ENCODE measurements at places on chromosomes 6 and 20.
A peak's percentile ranks its signal among the peaks of the same experiment; 100 is the strongest.

DNA sequence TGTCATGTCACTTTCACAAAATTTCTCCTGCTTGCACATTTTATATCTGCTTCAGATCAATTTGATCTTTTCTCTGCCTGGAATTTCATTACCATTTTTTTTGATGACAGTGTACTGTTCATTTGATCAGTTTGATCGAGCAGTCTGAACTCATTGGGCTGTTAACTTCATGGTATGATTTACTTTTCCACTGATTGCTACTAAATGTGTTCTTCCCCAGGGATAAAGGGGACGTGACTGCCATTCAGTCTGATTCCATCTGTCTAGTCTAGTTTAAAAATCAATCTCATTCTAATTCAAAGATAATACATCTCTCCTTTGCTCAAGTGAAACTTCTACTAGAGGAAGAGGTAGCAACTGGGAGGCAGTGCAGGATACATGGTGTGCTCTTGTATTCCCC, 21.1 kb downstream of the LAMP5 start:
- DNase-seq: no peak

GRCh38 chr20:41833739-41834138, 215.6 kb upstream of the CHD6 start:
- DNase-seq: no peak

- DNase-seq: no peak
Observed at GRCh38 chr20:34401741-34402455, 38.8 kb downstream of the ITCH start.

DNA sequence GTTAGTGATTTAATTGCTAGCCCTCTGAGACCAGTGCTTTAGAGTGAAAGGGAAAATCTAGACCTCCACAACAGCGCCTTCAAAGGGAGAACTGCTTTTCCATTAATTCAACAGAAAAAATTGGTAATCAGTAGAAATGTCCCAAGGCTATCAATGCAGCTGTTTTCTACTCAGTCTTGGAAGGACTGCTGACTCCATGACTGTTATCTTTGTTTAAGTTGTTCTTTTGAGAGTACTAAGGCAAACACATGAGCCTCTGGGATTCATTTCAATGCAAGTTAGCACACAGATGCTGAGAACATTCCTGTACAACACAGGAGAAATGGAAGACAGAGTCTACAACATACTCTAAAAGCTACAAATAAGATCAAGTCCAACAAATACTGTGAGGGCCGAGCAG, 301.7 kb upstream of the PTCHD4 start:
- no peak for DNase-seq

DNA sequence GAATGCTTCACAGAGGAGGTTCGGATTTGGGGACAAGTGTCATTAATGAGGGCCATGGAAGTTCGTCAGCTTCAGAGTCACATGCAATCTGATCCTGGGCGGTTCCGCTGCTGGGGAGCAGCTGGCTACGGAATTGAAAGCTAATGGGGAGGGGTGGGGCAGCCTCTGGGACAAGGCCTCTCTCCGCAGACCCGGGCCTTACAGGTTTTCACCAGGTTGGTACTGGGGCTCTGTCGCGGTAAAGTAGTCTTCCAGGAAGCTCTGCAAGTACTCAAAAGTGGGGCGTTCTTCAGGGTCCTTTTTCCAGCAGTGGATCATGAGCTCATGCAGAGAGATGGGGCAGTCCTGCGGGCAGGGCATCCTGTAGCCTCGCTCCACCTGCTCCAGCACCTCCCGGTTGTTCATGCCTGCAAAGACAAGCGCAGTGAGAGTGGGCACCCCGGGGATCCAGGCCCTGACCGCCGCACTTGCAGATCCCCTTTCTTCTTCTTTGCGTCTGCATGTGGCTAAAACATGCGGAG, 55.9 kb upstream of the TRAF3IP2 start:
- no peak for DNase-seq

DNA sequence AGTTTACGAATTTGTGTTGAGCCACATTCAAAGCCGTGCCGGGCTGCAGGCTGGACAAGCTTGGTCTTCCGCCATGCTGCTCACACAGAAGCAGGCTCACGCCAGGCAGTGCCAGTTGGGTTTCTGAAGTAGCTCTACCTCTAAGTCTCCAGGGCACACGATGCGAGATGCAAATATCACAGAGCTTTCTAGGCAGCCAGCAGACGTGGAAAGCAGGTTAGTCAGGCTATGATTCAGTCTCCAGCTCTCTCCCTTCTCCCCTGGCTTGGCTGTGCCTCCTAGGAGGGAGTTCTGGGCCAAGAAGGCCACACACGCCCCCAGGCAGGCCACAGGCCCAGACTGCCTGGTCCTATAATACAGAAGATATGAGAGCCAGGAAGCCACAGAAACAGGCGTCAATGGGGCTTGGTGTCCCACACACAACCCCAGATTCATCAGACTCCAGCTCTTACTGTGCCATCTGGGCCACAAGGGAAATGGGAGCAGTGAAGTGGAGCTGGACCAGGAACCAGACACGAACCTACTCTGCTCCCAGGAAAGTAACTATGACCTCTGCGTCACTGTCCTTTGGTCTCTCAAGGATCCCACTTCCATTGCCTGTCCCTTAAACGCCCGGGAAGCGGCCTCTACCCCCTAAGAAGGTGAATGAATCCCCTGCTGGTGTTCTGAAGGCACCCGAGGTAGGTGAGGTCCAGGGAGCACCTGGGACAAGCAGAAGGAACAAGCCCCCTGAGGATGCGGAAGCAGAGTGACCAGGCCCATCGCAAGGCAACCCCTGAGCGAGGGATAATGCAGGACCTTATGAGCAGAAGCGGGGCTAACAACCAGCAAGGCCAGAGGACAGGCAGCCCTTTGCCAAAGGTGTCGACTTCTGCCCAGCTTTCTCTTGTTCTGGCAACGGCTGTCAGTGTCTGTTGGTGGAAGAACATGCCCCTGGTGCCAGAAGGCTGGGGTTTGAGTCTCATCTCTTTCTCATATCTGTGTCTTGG, 61.2 kb downstream of the GFOD1 start:
- no peak for DNase-seq

- no peak for DNase-seq
Observed at GRCh38 chr20:38179846-38180245, 14.8 kb upstream of the TGM2 start.

DNA sequence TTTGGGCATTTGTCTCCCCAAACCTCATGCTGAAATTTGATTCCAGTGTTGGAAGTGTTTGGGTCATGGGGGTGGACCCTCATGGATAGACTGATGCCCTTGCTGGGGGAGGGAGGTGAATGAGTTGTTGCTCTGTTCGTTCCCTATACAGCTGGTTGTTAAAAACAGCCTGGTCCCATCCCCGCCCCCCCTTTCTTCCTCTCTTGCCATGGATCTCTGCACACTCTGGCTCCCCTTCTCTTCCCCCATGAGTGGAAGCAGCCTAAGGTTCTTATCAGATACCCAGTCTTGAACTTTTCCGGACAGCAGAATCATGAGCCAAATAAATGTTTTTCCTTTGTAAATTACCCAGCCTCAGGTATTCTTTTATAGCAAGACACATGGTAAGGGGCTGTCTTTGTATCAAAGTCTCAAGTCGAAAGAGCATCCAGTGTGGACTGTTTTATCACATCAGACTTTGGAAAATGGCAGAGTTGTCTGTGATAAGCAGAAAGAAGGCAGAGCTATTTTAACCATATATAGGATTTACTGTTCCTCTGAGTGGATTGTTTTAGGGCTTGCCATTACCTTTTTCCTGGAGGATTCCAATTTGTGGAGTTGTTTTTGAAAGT, 31.2 kb downstream of the SLC9A8 start:
- no peak for DNase-seq

- no peak for DNase-seq
Observed at GRCh38 chr6:110776413-110776812, 38.9 kb downstream of the CDK19 start.

GRCh38 chr6:153956808-153957207, 82.2 kb upstream of the OPRM1 start:
- DNase-seq: no peak

GRCh38 chr6:31702405-31702818, 712 bp downstream of the ABHD16A start:
- peak; percentile 7 for DNase-seq

DNA sequence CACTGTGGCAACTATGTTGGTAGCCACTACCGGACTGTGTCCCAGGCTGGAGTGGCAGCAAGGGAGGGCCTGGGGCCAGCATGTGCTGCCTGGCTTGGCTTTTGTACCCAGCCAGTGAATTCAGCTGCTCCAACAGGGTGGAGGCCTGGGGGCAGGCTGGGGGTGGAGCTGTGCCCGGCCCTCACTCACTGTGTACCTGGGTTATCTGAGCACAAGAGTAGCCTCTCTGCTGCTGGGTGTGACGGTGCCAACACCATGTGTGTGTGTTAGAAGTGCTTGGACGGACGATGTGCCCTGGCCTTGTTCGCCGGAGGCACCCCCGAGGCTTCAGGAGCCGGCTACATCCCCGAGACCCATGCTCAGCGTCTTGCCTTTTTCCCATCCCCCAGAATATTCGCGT, 49.2 kb downstream of the EFCAB8 start:
- DNase-seq: no peak

DNA sequence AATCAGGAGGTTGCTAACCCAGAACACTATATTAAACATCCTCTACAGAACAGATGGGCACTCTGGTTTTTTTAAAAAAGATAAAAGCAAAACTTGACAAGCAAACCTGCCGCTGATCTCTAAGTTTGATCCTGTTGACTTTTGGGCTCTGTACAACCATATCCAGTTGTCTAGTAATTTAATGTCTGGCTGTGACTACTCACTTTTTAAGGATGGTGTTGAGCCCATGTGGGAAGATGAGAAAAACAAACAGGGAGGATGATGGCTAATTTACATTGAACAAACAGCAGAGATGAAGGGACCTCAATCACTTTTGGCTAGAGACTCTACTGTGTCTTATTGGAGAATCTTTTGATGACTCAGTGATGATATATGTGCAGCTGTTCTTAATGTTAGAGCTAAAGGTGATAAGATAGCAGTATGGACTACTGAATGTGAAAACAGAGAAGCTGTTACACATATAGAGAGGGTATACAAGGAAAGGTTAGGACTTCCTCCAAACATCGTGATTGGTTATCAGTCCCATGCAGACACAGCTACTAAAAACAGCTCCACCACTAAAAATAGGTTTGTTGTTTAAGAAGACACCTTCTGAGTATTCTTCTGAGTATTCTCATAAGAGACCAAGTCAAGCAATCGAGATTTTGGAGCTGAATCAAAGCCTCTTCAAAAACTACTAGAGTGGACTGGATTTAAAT, 201.2 kb upstream of the SHLD1 start:
- DNase-seq: no peak

DNA sequence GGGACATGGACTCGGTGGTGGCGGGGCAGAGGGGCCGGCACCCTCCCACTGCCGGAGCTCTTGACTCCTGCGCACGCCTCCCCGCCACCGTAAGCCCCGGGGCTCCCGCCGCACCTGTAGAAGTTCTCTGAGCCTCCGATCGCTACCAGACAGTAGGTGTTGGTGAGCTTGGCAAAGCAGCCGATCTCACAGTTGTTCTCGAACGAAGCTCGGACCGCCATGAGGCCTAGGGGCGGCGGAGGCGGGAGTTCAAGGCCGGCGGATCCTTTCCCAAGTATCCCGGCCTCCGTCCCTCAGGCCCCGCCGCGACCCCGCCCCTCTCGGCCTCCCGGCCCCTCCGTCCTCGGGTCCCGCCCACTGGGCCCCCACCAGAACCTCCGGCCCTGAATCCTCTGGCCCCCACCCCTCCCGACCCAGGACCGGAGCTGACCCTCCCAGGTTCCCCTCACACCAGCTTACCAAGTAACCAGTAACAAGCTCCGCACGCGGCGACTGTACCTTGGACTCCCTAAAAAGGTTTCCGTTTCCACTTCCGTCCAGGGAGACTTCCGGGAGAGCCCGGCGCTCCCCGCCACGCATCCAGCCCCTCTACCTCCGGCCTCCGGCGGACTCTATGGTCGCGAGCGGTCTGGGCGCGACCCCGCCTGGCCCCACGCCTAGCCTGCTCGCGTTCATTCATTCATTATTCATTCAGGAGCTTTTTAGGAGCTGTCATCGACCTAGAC, at the start of gene EIF6:
EIF6 (minus strand) TSS at position 506 of the 725 bp plus-strand sequence; CDS start at position 221, 285 bp downstream.
- DNase-seq: peak; percentile 85

DNA sequence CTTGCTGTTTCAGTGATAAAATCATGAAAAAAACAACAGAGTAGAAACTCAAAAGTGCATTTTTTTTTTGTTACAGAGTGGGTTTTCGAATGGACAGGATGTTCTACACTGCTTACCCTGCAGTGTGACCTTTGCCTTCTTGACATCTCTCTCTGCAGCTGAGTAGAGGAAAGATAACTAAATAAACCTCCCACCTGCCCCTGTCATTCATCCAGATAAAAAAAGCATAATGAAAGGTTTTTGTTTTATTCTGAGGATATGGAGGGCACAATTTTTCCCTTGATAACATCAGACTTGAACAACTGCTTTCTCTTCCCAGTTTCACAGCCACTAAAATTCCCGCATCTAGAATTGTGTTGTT, 193.6 kb upstream of the FOXQ1 start:
- DNase-seq: no peak

DNA sequence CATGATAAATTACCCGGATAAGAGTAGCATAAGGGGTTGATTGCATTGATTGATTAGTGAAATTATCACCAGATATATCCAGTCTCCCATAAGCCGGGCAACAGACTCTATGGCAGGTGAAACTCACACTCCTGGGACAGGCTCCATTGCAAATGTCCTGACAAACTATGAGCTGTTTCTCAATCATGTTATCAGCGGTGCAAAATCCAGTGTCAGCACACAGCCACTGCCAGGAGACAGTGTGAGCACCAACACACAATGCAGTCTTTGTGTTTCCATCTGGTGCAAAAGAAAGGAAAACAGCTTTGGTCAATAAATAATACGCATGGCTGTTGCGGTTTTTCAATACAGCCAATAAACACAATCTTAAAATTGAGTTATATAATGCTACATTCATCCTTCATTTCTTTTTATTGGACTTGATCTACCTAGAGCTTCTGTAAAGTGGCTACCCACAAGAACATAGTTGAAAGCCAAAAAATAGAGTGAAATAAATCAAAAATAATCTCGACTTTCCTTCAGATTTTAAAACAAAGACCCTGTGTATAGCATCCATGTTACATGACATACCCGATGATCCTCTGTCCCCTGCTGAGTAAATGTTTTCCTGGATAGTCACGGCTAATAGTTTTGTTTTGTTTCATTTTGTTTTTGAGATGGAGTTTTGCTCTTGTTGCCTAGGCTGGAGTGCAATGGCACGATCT, 64.3 kb upstream of the AFDN start:
- no peak for DNase-seq

DNA sequence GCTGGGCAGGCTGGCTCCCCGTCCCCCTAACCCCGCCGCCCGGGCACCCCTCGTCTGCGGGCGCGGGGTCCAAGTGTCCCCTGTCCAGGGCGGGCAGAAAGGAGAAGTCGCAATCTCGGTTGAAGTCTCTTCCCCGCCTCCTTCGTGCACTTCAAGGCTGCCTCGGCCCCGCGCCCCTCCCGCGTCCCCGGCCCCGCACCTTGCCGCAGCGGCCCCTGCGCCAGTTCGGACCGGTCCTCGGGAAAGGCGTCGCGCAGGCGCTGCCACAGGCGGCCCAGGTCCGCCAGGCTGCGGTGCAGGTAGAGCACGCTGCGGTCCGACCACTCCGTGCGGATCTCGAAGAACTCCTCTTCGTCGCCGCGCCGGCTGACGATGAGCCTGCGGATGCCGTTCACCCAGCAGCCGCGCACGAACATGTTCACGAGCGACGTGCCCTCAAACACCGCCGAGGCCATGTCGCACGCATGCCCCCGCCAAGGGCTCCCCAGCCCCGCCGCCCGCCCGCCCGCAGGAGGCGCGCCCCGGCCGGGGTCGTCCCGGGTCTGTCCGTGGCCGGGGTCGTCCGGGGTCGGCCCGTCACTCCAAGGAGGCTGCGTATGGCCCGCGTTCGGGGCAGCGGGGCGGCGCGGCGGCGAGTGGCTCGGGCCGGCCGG, at the start of gene PXDC1:
PXDC1 (minus strand) TSS at position 637 of the 653 bp plus-strand sequence; CDS start at position 455, 182 bp downstream.
- DNase-seq: peak; percentile 14

GRCh38 chr20:60288945-60289344, 330.7 kb downstream of the CDH26 start:
- no peak for DNase-seq
